Suprapubic skin (tissue), 4 donors: ENCODE measurements at places on chromosomes 6 and 20.

- DNase-seq, result no peak
These were observed 12.6 kb downstream of the ANKEF1 start for GRCh38 chr20:10047427-10047826.

- no peak for DNase-seq
These were observed 211.4 kb upstream of the SMLR1 start for GRCh38 chr6:130615816-130616215.

DNA sequence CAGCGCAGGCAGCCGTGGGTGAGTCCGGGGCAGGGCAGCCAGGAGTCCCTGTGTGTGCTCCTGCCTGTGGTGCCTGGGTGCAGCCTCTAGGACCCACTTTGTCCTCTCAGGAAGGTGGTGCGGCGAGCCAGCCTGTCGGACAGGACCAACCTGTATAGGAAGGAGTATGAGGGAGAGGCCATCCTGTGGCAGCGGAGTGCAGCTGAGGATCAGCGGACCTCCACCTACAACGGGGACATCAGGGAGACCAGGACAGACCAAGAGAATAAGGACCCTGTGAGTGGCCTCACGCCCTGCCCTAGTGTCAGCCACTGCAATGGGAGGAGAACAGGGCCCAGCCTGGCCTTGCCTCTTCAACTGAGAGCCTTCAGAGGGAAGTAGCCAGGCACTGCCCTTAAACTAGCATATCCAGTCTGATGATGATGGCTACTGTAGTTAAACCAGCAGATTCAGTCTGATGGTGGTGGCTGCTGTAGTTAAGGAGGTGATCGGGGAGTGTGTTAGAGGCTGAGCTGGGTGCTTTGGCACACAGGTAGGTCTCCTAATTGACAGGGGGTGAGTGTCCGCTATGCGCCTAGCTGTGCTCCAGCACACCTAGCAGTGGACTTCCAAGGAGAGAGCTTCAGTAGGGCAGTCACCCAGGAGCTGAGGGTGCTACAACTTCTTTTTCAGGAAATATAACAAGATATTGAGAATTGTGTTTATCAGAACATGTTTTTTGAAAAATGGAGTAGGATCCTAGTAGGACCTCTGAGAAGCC is 18.1 kb upstream of the FAM83D start:
- no peak for DNase-seq

DNA sequence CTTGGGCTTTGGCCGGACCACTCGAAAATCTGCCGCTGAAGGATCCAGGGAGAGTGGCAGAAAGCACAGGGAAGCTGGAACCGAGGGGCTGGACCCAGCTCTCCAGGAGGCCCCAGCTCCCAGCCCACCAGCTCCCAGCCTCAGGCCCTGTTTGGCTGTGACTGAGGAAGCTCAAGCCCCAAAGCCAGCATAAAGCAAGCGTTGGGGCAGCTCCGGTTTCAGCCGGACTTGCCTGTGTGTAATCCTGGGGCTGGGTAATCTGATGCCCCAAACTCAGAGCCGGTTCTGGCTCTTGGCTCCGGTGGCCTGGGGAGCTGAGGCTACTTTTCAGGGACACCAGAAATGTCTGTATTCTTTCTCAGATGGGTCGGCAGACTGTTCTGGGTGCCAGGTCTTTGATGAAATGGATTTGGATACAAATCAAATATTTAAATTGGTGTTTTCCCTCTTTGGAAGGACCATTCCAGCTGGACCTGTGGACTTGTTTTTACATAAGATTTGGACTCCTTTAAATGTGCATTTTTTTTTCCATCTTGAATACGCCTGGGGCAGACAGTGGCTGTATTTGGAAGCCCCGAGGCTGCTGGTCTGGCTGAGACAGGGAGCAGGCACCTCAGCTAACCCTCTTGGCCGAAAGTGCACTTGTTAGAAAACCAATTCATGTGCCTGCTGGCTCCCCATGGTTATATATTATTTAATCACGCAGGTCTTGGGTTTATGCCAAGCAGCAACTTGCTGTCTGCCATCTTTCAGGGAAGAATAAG is 29.7 kb downstream of the RPP40 start:
- DNase-seq, result no peak

GRCh38 chr6:155100087-155100486 is 105.0 kb downstream of the TIAM2 start:
- no peak for DNase-seq
